ENCODE measurements at places on chromosomes 5 and 9. TPM values are rescaled to one million over a fixed set of nuclear protein-coding genes. Genes with fewer than 3 reads are reported as not detected.

INSYN2B gene
- total RNA-seq, result 0.35 TPM

ROPN1L gene
- 0.68 TPM for total RNA-seq

- H3K27ac ChIP-seq, result no peak overlapping the region
- H3K36me3 ChIP-seq, result no peaks in the 10 kb centered on the region
- no peaks in the 10 kb centered on the region for H3K4me1 ChIP-seq
- H3K4me3 ChIP-seq, result no peak overlapping the region
Measured at GRCh38 chr5:54234304-54234933, 76.0 kb downstream of the ARL15 start.

DNA sequence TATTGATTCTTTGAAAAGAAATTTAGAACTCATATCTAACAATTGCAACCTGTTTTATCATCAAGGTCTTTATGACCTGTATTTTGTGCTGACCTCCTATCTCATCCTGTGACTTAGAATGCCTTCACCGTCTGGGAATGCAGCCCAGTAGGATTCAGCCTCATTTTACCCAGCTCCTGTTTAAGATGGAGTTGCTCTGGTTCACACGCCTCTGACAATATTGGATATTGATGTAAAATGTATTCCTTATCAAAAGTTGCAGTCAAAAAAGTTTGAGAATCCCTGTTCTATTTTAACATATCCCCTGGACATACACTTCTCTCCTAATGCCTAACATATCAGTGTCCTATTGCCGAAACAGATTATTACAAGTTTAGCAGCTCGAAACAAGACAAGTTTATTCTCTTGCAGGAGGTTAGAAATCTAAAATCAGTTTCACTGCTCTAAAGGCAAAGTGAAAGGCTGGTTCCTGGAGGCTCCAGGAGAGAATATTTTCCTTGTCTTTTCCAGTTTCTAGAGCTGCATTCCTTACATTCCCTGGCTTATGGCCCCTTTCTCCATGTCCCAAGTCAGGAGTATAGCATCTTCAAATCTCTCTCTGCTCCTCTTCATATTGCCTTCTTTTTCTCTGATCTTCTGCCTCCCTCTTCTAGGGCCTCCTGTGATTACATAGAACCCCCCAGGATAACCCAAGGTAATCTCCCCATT is 31.5 kb upstream of the LVRN start:
- H3K27me3 ChIP-seq, result no peaks in the 10 kb centered on the region
- no peaks in the 10 kb centered on the region for H3K4me1 ChIP-seq
- no peak for DNase-seq
- H3K36me3 ChIP-seq, result no peaks in the 10 kb centered on the region

All from neural crest cell (in vitro differentiated cells).